ENCODE measurements at places on chromosomes 2 and 18. TPM values are rescaled to one million over a fixed set of nuclear protein-coding genes. Genes with fewer than 3 reads are reported as not detected.

C2orf66 gene
- total RNA-seq: not detected

FRZB gene
- total RNA-seq: not detected

MAP3K19 gene
- not detected for total RNA-seq

FZD7 gene
- 0.46 TPM for total RNA-seq

EPB41L5 gene
- total RNA-seq: 4.4 TPM

DCDC2C gene
- total RNA-seq: not detected

NRP2 gene
- total RNA-seq: 0.93 TPM

LYPD6B gene
- total RNA-seq: not detected

PJVK gene
- total RNA-seq: 2.4 TPM

ABHD1 gene
- total RNA-seq: 0.40 TPM

BMP10 gene
- not detected for total RNA-seq

ME2 gene
- total RNA-seq: 131 TPM

TPO gene
- total RNA-seq: not detected
